ENCODE measurements at places on chromosomes 5 and 9.

DNA sequence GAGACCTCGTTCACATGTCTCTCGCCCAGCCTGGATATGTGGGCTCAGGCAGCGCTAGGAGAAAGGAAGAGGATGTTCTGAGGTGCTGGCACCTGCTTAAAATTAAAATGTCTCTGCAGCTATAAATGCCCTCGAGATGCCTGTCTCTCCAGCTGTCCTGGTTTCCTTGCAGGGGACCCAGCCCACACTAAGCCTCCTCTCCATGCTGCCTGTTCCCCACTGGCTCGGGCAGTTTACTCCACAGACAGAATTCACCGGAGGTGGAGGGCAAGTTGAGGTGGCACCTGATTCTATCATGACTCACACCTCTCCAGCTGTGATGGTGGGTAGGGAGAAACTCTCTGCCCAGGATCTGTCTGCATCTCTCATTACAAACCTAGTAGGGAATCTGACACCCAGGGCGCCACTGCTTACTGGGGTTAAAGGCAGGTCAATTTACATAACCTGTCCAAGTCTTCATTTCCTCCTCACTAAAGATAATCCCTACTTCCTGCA, 420.9 kb downstream of the SPOCK1 start:
- no peak for DNase-seq

- no peak for DNase-seq
These were observed 11.3 kb downstream of the WWC1 start for GRCh38 chr5:168302785-168303184.

GRCh38 chr9:78009186-78009585, 22.4 kb downstream of the GNAQ start:
- no peak for DNase-seq

DNA sequence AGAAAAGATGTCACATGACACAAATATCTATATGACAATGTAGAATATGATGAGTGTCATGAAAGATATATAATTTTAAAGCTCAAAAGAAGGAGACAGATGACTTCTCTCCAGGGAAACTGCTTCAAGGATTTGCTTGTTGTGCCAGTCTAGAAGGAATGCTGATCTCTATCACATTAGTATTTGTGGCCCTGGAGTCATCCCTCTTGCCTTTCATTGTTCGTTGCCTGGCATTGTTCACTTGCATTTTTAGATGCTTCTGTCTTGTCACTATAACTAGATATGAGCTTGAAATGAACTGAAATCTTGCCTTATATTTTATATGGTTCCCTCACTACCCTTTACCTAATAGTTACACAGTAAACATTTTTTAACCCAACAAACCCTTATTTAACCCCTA, 207.5 kb downstream of the ZNF608 start:
- DNase-seq, result no peak

DNA sequence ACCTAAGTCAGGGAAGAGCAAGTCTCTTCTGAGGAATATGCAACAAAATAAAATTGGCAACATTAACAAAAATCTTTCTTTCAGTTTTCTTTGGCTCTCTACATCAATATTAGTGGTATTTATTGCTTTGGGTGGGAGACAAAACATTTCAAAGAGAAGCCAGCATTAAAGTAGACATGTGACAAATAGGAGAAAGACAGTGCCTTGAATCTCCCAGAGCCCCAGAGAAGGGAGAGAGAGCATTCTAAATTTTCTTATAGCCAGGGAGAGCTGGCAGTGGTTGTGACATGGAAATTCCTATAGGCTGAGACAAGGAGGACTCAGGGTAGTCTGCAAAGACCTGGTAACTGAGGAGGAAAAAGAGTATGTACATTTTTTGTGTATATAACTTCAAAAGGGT, 79.4 kb upstream of the NREP start:
- no peak for DNase-seq

GRCh38 chr5:177431317-177432142, 5.1 kb downstream of the GRK6 start:
- DNase-seq, result no peak

GRCh38 chr5:149581931-149582768, 852 bp downstream of the ARHGEF37 start:
- DNase-seq, result peak; percentile 19

GRCh38 chr5:157860898-157861890, 2.2 kb upstream of the CLINT1 start:
- no peak for DNase-seq
